ENCODE measurements at places on chromosomes 2 and 18.

DNA sequence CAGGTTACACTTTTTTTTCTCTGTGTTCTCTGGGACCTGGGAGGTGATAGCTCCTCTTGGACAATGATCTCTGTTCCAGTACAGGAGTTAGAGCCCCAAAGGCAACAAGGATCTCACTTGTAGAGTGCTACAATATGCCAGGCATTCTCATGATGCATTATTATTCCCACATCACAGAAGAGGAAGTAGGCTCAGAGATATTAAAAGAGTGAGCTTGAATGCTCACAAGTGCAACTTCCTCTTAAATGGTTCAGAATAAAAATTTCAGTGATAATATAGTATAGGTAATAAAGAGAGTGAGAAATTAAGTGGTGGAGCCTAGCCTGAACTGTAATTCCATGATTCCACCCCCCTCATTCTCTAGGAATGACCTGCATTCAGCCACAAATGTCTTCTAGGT is 21.4 kb downstream of the POLE4 start:
- no peak for DNase-seq

DNA sequence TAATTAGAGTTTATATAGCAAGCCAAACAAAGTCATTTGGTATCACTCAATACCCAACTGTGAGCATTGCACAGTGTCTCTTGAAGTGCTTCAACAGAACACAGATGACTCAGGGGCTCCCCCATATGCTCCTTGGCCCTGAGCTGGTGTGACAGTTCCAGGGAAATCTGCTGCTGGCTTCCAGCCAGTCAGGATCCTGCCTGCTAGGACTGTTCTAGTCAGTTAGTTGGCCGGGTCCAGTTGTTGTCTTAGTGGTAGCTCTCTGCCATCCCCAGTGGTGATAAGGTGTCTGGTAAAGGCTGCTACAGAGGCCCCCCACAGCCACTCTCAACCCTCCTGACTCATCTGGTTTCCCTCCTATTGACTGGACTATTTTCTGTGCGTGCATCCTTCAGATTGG is 100.3 kb downstream of the IRS1 start:
- DNase-seq: no peak

- DNase-seq: no peak
These were observed 31.9 kb upstream of the RPIA start for GRCh38 chr2:88659538-88659915.

- no peak for DNase-seq
These were observed 146.4 kb upstream of the HAAO start for GRCh38 chr2:42938671-42939370.

- DNase-seq: no peak
These were observed 67.4 kb upstream of the HPCAL1 start for GRCh38 chr2:10235099-10235908.

DNA sequence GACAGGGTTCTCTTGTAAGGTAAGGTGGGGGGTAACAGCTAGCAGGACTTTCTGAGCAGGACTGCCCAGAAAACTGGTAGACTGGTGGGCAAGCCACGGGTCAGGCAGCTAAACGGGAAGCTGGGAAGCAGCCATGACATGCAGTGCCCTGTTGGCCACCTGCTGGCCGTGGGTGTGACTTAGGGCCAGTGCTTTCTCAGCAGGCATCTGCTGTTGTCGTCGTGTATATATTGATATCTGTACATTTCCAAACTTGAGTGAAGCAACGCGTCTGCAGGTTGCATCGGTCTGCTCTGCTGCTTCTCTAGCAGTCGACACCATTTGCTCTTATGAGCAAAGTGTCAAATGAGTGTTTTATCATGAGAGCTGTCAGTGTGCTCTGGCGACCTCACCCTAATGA is 31.0 kb downstream of the COA5 start:
- DNase-seq: no peak

- DNase-seq: no peak
These were observed 98.3 kb upstream of the OTOS start for GRCh38 chr2:240238786-240239185.

All from stimulated activated CD8-positive, alpha-beta memory T cell treated with anti-CD3 and anti-CD28 coated beads, Interleukin-2, amount 100 ng/mL, for 1 hour (primary cell).